ENCODE measurements at places on chromosomes 3 and 15.
A peak's percentile ranks its signal among the peaks of the same experiment; 100 is the strongest.

GRCh38 chr3:169676925-169677537 lies 13.5 kb upstream of the MECOM start:
- peak; percentile 42 for DNase-seq

DNA sequence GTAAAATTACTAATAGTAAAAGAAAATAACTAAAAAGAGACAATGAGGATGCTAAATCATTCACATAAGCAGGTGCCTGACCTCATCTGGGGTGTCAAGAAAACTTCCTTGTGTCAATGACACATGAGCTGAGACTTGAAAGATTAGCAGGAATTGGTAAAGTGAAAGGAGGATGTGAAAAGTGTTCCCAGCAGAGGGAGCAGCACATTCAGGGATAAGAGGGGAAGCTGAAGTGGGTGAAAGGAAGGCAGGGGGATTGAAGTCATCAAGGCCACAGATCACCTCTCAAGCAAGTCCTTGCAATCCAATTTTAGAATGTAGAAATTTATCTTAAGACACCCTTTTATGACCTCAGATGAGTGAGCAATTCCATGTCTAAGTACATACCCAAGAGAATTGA lies 60.2 kb upstream of the ACP3 start:
- DNase-seq, result peak; percentile 87

DNA sequence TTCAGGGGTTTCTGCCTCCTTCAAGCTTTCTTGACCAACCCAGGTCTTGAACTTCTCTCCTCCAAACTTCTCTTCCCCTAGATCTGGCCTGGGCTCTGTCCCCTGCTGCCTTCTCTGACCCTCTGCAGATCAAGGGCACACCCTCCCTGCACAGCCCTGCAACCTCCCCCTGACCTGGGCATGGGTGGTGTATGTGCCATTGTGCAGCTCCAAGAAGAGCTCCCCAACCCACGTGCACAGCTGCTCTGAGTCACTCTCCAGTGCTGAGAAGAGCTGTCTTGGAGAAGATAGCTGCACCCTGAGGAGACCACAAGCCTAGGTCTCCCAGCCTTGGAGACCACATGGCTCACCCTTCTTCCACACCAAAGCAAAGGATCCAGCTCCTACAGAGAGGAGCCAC lies 8.0 kb downstream of the MAN2C1 start:
- DNase-seq, result no peak

GRCh38 chr3:52865994-52866393 lies 31.2 kb upstream of the MUSTN1 start:
- no peak for DNase-seq

GRCh38 chr3:52144034-52144795 lies 10.0 kb downstream of the POC1A start:
- peak; percentile 66 for DNase-seq

DNA sequence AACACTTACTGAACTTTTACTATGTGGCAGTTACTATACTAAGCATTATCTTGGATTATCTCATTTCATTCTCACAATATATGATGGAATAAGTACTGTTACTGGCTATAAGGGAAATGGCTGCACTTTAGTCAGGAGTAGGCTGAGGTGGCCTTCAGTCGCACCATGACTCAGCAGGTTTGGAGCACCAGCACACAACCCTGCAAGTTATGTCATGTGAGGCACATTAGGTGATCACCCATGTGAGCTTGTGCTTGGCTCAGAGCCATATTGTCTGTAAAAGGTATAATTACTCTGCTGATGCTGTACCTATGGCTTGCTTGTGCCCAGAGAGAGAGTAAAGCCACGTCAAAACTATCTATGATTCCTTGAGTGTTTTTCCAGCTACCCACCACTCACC lies 54.1 kb upstream of the TIPARP start:
- no peak for DNase-seq

GRCh38 chr3:86109434-86109833 lies 881.5 kb downstream of the VGLL3 start:
- DNase-seq, result no peak
